IPS DF 6.9 (cell line): ENCODE measurements at places on chromosomes 6 and 20.

DNA sequence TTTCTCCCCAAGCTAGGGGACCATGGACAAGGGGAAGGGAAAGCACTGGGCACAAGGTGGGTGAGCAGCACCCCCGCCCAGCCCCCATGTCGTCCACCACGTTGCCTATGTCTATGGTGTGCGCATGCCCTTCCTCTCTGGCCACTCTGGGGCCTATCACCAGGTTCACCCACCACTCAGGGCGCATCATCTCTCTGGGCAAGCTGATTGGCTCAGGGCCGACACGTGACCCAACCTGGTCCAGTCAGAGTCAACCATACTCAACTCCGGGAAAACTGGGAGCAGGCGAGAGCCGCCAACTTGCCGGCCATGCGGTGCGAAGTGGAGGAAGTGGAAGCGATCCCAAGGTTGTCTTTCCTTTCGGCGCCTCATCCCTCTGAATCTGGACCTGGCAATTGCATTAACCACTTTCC is 25.9 kb downstream of the ACSS1 start:
- no peak for DNase-seq

DNA sequence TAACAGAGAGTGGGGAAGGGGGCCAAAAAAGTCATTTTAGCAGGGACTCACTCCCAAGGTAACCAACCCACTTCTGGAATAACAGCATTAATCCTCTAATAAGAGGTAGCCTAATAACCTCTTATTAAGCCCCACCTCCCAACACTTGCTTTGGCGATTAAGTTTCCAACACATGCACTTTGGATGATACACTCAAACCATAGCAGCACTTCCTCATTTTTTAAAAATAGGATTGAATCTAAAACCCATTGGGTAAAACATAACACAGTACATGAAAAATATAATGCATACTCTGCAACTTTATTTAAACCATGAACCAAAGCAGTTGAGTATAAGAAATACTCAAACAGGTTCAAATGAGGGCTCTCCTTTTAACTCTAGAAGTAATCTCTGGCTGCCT is 318.3 kb downstream of the HACE1 start:
- no peak for DNase-seq

DNA sequence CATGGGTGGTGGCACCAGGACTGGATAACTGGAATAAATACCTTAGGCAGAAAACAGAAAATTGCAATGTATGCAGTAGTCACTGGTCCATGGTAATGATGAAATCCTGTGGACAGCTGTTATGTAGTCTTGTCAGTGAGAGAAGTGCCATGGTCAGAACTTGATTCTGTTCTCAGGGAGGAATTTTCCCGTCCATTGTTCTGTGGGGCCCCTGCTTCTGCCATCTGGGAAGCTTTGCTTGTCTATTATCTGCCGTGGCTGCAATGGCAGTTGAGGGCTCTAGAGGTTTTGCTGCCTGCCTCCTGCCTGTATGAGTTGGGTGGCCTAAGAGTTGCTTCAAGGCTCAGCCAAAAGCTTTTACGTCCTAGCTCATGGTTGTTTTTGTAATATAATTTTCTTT is 126.8 kb upstream of the SLC35B3 start:
- DNase-seq = no peak

DNA sequence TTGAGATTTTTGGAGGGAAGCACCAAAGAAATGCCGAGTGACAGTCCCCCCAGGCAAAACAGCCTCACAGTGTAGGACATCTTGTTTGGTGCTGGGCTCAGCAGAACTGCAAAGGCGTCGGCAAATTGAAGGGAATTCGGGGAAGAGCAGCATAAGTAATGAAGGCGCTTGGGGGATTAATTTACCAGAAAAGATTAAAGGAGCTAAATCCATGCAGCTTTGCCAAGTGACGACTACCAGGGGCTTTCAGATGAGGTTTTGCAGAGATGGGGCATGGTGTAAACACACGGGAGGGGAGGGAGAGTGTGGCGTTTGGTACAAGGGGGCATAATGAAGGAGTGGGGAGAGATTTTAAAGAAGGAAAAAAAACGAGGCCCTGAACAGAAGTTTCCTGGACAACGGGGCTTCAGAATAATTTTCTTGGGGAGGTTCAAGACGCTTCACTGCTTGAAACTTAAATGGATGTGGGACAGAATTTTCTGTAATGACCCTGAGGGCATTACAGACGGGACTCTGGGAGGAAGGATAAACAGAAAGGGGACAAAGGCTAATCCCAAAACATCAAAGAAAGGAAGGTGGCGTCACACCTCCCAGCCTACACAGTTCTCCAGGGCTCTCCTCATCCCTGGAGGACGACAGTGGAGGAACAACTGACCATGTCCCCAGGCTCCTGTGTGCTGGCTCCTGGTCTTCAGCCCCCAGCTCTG is 45.4 kb upstream of the CDH22 start:
- DNase-seq = no peak

- DNase-seq = no peak
Observed at GRCh38 chr20:49445176-49445575, 37.3 kb downstream of the KCNB1 start.

- DNase-seq = no peak
Observed at GRCh38 chr6:74115674-74116073, 419.7 kb downstream of the CD109 start.

DNA sequence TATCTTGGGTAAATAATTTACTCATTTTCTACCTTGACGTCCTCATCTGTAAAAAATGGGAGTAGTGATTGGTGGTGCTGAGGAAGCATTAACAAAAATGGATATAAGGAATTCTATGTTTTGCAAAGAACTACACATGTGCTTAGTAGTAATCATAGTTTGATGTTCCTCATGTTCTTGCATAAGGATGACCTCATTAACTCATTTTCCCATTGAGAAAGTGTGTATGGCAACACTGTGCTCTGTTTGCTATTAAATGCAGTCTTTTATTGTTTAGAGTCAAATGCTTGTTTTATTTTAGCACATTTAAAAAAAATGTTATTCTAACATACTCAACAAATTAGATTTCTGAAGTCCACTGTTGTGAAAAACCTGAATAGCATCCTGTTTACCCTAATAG is 211.2 kb upstream of the RSPO3 start:
- no peak for DNase-seq

DNA sequence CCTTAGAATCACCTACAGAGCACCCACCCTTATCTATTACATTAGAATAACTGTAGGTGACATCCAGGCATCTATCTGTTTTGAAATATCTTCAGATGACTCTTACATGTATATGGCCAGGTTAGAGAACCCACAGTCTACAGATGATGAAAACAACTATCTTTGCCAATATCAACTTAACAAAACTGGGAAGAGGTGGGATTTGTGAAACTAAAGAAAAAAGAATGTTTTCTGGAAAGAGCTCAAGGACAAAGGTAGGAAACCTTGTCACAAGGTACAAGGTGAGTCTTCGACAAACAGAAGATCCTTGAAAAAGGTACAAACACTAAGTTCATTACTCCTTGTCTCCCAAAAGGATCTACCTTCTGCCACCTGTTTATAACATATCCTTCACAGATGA is 47.0 kb upstream of the DST start:
- DNase-seq = no peak

- no peak for DNase-seq
Observed at GRCh38 chr20:47453167-47453782, 48.4 kb upstream of the NCOA3 start.

DNA sequence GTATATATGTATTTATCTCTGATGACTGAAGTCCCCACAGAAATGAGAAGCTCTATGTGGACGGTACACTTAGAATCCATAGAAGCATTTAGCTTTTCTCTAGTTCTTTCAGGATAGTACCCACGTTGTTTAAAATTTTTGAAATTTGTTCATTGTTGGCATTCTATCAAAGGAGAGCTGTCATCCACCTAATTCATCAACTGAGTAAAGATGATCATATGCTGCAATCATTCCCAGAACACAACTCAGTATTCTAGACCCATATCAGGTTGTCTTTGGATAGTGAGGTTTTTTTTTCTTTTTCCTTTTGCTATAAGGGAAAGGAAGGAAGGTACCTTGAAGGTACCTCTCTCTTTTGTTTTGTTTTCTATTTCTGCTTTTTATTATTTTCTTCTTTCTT is 9.3 kb downstream of the SERAC1 start:
- DNase-seq = no peak

DNA sequence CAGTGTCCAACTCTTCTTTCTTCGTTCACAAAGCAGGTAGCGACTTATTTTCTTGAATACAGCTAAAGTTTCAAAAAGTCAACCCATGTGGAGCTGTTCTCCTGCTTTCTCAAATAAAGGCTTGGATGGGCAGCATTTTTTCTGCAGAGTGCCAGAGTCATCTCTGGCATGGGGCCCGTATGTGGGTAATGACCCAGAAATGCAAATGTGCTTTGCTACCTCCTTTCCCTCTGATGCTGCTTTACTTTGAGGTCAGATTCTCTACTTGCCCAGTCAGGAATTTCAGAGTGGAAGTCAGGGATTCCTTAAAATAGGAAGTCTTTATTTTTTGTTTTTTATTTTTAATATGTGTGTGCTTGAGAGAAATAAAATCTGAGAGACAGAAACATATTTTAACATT is 4.9 kb downstream of the NKAIN2 start:
- no peak for DNase-seq

- no peak for DNase-seq
Observed at GRCh38 chr6:150140236-150140969, 2.4 kb upstream of the PPP1R14C start.

- no peak for DNase-seq
Observed at GRCh38 chr20:63404129-63405085, 43.3 kb upstream of the CHRNA4 start.

GRCh38 chr6:140478631-140479030 is 1104.2 kb upstream of the CITED2 start:
- DNase-seq = no peak

GRCh38 chr6:44629636-44630035 is 242.1 kb downstream of the CDC5L start:
- DNase-seq = no peak

DNA sequence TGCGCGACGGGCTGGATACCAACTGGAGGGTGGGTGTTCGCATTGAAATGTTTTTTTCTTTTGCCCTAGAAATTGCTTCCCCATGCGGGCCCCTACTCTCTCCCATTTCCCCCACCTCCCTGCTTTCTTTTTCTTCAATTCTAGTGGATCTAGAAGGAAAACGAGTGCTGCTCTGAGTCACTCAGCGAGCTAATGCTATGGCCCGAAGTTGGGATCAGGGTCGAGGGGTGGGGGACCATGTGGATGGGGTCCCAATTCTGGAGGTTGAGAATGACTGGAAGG is 71.5 kb downstream of the SOX4 start:
- no peak for DNase-seq

- no peak for DNase-seq
Observed at GRCh38 chr6:110538416-110539160, 62.2 kb upstream of the SLC22A16 start.

- no peak for DNase-seq
Observed at GRCh38 chr6:3230256-3230882, 2.9 kb upstream of the TUBB2B start.

- DNase-seq = no peak
Observed at GRCh38 chr6:15325540-15325955, 79.7 kb downstream of the JARID2 start.

GRCh38 chr20:44850272-44850671 is 35.2 kb upstream of the YWHAB start:
- no peak for DNase-seq

- DNase-seq = no peak
Observed at GRCh38 chr20:51500311-51500710, 42.2 kb downstream of the NFATC2 start.

- no peak for DNase-seq
Observed at GRCh38 chr20:34582911-34583310, 24.4 kb downstream of the MAP1LC3A start.

DNA sequence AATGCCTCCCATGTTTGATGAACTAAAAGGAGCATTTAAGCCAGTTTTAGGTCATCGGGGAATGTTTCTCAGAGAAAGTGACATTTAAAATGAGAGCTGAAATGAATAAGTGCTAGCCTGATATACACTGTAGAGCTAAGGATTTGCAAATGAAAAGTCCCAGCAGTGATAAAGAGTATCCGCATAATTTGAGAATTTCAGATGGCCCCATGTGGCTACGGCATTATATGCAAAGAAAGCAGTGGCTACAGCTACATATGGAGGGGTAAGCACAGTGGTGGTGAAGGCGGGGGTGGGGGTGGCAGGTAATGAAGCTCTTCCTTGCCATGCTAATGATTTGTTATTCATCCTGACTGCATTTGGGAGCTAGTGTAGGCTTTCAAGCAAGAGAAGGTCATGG is 371.3 kb downstream of the ARHGAP18 start:
- DNase-seq = no peak

DNA sequence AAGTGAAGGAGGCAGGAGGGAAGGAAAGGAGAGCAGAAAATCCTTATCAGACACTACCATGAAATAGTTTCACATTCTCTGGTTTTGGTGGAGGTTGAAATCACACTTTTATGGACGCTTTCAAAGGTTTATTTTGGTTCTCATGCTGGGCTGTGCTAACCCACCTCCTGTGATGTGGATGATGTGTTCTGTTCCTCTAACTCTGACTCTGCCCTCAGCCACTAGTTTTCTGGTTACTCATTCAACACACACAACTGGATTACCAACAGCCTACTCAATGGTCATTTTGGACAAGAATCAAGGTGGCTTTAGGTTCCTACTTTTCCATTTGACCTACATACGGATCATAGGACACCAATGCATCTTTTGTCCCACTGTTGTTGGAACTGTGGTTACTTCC is 522.1 kb upstream of the BTBD3 start:
- no peak for DNase-seq

DNA sequence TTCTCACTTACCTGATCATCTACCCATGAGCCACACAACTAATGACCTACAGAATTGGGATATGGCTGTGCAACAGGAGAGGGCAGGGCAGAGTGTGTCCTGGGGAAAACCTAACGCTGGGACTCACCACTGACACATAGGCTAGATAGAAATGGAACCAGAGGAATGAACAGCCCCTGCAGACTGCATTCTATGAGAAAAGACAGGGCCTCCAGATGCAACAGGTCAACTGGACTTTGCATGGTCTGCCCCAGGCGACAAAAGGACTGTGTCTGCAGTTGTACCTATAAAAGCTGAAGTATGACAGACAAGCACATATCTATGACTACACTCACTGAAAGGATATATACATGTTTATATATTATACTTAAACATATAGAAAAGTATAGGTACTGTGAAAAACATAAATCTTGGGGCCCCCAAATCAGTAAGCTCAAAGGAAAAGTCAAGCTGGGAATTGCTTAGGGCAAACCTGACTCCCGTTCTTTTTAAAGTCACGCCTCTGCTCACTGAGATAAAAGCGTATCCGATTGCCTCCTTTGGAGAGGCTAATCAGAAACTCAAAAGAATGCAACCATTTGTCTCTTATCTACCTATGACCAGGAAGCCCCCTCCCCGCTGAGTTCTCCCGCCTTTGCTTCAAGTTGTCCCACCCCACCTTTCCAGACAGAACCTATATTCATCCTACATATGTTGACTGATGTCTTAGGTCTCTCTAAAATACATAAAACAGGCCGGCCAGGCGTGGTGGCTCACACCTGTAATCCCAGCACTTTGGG is 68.5 kb downstream of the EPB41L2 start:
- no peak for DNase-seq

- no peak for DNase-seq
Observed at GRCh38 chr20:57325632-57326356, 3.8 kb upstream of the SPO11 start.
